ENCODE measurements at places on chromosomes 2 and 18.

DNA sequence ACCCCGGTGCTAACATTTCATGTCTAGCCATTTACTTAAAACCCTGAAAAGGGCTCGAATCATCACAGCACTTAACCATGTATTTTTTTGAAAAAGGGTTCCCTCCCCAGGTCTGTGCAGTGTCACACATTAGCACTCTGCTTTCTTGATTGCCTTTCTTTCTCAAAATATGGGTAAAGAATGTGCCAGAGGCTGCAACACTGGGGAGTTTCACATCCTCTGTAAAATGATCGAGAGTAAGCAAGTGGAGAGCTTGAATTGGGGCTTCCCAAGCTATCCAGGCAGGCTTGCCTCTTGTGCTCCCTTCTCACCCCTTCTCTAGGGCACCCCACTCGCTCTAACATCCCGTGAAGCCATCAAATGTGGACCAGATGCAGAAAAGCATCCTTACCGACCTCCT is 177.0 kb upstream of the CCDC68 start:
- DNase-seq: no peak

DNA sequence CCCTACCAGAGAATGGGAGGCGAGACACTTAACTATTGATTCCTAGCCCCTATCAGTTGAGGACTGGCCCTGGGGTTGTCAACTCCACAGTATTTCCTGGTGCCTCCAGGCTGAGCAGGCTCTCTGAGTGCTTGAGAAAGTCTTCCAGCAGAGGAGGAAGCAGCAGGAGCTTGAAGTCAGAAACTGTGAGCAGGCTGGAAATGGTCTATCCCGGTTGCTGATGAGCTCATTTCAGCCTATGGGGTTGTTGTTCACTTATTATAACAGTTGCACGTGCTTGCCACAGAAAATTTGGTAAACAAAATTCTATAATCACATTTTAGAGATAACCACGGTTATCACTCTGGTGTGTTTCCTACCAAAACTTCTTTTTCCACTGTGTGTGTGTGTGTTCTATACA is 254.7 kb upstream of the THUMPD2 start:
- no peak for DNase-seq

DNA sequence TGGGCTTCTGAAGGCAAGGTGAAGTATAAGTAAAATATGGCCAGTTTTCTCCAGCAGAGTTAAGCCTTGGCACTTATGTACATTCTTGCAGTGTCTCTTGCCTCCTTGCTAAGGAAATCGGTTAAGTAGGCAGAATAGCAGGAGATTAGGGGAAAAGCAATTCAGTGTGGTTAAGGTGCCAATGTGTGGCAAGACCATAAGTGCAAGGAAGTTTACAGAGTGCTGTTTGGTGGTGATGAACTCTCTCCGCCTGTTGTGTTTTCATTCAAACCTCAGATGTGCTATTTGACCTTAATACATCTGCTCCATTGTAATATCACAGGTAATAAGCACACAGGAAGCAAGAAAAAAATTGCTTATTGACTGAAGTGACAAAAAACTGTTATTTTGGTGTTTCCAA is 156.1 kb downstream of the MGAT5 start:
- no peak for DNase-seq

DNA sequence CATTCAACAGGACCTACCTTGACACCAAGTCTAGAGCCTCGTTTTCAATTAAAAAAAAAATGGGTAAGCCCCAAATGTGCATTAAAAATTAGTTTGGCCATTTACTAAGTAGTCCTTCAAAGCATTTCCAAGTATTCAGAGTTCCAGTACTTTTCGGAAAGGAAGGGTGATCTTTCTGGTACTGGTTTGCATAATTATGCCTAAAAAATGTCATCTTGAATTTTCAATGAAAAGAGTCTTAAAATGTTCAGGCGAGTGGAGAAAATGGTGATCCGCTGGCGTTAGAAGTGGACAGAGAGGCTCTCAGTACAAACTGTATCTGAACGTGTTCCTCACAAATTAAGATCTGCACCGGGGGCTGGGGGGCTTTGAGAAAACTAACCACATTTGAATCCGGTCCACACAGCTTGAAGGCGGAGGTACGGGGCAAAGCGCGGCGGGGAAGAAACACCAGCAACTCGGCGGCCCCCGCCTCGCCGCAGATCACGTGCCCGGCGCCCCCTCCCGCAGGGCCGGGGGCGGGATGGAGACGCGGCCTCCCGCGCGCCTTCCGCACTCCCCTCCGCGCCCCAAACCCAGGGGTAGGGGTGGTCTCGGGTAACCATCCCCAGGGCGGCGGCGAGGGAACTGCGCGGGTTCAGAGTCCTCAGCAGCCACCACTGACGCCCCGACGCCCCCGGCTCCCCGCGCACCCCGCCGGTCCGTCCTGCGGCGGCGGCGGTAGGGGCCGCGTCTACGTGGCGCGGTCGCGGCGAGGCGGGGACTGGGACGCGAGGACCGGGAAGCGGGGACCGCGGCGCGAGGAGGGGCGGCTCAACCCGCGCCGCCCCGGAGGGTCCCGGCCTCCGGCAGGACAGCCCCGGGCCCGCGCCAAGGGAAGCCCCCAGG is 564 bp downstream of the LPIN2 start:
- peak; percentile 22 for DNase-seq

DNA sequence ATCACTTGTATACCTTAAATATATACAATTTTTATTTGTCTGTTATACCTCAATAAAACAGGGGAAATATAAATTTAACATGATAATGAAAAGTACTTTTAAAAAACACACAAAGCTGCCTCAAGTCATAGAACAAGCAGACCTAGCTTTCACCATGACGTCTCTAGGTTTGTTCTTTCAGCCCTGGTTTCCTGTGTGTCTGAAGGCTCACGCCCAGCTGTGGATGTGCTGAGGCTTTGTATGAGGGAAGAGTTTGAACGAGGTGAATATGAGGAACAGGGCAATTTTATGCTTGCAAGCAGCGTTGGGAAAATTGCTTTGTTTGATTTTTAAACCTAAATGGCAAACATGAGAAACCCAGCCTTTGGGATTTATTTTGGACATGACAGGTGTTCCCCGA is 15.3 kb downstream of the SH3RF3 start:
- peak; percentile 73 for DNase-seq

GRCh38 chr18:6949800-6950586 is 167.6 kb downstream of the LAMA1 start:
- DNase-seq: no peak
